CD4-positive, alpha-beta T cell (primary cell): ENCODE measurements at places on chromosomes 7 and 10. TPM values are rescaled to one million over a fixed set of nuclear protein-coding genes. Genes with fewer than 3 reads are reported as not detected.

Gene GPR85
- not detected for total RNA-seq

Gene NUTM2A
- total RNA-seq, result 1.6 TPM

Gene GRB10
- total RNA-seq, result 5.9 TPM

Gene CLDN4
- total RNA-seq, result 0.05 TPM

Gene ENTPD1
- 0.82 TPM for total RNA-seq

Gene ADK
- total RNA-seq, result 15.3 TPM

Gene TWIST1
- total RNA-seq, result not detected

Gene OR2A1
- total RNA-seq, result 0.19 TPM

Gene MMD2
- total RNA-seq, result not detected

Gene LRRC4
- 1.6 TPM for total RNA-seq

Gene SLC13A4
- not detected for total RNA-seq

Gene IL6
- total RNA-seq, result not detected

Gene NPC1L1
- not detected for total RNA-seq

Gene GCC1
- total RNA-seq, result 30.6 TPM

Gene PPP1R17
- total RNA-seq, result not detected
